ENCODE measurements at places on chromosomes 13 and 19. TPM values are rescaled to one million over a fixed set of nuclear protein-coding genes. Genes with fewer than 3 reads are reported as not detected.

The KLK3 gene
- total RNA-seq = not detected

The ZNF534 gene
- not detected for total RNA-seq

The GTF2F1 gene
- 43.2 TPM for total RNA-seq

The ZNF229 gene
- not detected for total RNA-seq

The ZNF583 gene
- total RNA-seq = 3.0 TPM

The COX6B2 gene
- not detected for total RNA-seq

The CARD8 gene
- 82.9 TPM for total RNA-seq

DNA sequence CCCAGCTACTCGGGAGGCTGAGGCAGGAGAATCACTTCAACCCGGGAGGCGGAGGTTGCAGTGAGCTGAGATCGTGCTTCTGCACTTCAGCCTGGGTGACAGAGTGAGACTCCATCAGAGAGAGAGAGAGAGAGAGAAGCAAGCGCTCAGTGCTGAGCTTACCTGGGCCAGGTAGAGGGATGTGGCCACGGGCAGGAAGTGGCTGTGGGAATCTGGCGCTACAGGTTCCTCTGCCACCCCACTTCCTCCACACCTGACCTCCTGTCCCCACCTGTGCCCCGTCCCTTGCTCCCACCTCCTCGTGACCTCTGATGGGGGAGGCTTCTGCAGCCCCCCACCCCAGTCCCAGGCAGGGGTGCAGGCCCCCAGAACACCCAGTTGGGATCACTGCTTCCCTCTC is 1.0 kb upstream of the NCCRP1 start:
- DNase-seq = no peak

DNA sequence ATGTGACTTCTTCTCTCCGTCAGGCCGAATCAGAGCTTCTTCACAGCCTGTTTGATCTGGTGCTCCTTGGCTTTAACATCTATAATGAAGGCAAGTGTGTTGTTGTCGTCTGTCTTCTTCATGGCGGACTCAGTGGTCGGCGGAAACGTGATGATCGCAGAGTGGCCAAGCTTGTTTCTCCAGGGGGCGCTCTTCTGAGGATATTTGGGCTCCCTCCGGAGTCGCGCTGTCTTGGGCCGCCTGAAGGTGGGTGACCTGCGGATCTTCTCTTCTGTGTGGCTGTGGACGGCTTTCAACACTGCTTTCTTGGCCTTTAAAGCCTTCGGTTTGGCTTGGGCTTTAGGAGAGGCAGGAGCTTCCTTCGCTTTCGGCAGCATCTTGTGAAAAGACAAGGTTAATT is 9.8 kb downstream of the TPRX1 start:
- no peak for DNase-seq

- DNase-seq = no peak
Measured at GRCh38 chr13:76148926-76149325, 512.8 kb downstream of the LMO7 start.

- no peak for DNase-seq
Measured at GRCh38 chr19:11480715-11481533, at the start of gene ELAVL3. ELAVL3 (minus strand) TSS chr19:11481046; CDS start chr19:11480608, 438 bp downstream.

DNA sequence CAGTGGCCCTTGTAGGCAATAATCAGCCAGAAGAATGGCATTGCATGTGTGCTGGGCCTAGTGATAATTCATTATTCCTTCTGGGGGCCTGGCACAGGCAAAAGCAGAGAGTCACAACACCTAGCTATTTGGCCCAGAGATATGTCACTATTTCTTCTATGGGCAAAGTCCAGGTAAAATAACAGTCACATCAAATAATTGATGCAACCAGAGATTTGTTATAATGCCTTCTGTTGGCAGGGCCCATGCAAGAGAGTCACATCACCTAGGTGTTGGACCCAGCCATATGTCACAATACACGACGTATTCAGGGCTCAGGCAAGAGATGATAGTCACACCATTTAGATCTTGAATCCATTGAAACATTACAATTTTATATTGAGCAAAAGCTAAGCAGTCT is 66.1 kb downstream of the ZNF726 start:
- no peak for DNase-seq

GRCh38 chr13:52159159-52159982 is at the start of gene NEK3:
NEK3 (minus strand) TSS chr13:52159597; CDS start chr13:52156191, 3,406 bp downstream.
- peak; percentile 83 for DNase-seq

DNA sequence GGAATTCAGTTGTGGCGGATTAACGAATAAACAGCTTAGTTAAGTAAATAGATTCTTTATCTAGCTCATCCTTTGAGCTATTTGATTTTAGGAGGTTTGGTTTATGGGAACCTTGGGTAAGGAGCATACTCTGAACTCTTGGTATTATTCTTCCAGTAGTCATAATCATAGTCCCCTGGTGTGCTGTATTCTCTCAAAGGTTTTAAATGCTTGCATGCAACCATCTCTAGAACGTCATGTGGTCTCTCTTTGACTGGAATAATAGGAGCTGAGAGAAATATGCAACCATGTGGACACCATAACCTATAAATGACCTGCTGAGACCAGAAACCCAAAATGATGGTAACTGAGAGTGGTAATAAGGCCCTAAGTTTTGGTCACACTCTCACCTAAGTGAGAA is 951.6 kb upstream of the MIR17HG start:
- no peak for DNase-seq

All from OCI-LY7 (cell line).